ENCODE measurements at places on chromosomes 2 and 18. TPM values are rescaled to one million over a fixed set of nuclear protein-coding genes. Genes with fewer than 3 reads are reported as not detected.

Gene LRP1B
- 0.10 TPM for total RNA-seq

DNA sequence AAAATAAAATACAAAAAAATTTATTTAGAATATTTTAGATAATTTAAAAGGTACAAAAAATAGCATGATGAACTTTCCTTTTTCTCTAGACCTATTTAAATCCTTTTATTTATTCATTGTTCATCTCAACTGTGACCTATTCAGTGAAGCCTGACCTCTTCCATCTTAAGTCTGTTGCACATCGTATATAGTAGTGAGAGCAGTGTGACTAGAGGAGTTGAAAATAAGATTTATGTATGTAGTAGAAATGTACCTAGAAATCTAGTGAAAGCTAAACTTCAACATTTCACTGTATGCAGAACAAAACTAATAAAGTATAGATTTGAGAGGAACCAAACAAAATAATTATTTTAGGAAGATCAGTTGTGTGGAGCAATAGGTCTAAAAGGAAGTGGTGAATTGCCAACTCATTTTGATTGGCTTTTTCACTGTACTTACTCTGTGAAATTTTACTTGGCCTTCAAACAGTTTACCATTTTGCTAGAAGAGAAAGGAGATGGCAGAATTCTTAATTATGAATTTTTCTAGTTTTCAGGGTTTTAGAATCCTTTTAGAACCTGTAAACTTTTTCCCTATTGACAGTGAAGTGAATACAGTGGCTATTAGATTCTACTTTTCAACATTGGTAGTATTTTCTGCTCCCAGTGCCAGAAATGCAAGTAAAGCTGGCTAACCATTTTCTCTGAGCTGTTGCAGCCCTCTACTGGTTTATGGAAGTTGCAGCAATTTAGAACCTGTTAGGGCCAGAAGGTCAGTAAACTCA lies 11.0 kb downstream of the ANKRD12 start:
- no peak for DNase-seq

DNA sequence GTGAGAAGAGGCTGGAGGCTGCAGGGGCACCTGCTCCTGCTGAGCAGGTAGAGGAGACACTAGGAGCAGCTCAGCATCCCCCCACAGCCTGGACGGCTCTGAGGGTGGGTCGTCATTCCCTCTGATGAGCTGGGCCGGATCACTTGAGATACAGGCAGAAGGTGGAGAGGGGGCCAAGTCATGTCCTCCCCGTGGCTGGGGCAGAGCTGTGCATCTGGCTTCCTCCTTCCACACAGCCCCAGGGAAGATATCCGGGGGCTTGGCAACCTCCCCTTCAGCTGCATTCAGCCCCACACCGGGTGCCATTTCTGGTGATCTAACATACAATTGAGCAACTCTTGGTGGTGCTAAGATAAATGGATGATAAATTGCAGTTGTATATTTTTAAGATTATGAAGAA lies 236.9 kb downstream of the LDLRAD4 start:
- DNase-seq, result no peak

DNA sequence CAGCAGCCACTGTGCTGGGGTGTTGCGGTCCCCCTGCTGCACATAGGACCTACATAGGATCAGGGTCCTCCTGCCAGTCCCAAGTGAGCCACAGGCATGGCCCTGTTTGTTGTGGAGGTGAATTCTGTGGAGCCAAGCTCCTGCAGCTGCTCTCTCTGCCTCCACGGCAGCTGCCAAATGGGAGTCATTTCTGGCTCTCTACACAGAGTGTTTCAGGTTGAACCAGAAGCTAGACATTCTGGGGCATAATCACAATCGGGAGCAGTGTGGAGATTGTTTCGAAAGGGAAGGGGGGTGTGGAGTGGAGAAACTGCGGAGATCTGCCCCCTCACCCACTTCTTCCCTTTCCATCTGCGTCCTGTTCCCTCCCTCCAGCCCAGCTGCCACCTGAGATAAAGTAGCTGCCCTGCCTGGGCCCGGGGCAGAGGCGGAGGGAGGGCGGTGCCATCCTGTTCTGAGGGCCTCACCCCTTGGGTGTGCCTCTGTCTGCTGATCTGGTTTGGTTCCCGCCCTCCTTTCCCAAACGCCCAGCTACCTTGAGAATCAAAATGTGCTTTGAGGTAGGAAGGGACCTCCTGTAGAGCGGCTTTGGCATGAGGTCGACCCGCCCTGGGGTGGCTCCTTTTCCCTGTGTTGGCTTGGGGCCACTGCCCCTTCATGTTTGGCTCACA lies 139.4 kb downstream of the WDSUB1 start:
- DNase-seq, result peak; percentile 72

- no peak for DNase-seq
Observed at GRCh38 chr2:165074884-165075283, 119.6 kb upstream of the SLC38A11 start.

All from upper lobe of left lung (tissue), 6 donors.